Stimulated activated naive CD4-positive, alpha-beta T cell (primary cell): ENCODE measurements at places on chromosomes 3 and 15.

DNA sequence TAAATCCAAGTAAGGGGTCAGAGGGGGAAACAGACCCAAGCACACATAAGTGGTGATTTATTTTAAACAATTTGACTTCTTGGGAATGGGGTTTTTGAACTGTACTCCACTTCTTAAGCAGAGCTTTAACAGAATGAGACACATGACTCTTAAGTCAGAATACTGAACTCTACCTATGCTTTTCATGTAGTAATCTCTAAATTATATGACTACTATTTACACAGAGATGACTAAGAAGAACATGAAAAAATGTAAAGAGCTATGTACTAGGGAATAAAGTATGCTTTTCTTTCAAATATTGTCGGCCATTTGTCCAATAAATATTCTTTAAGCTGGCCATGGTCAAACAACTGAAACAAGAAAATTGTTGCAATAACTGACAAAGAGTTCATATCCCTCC lies 35.2 kb downstream of the TRANK1 start:
- no peak for DNase-seq

GRCh38 chr15:48086576-48086975 lies 34.2 kb upstream of the SLC24A5 start:
- no peak for DNase-seq

- DNase-seq, result no peak
Observed at GRCh38 chr3:39183211-39184080, 8.9 kb downstream of the XIRP1 start.

DNA sequence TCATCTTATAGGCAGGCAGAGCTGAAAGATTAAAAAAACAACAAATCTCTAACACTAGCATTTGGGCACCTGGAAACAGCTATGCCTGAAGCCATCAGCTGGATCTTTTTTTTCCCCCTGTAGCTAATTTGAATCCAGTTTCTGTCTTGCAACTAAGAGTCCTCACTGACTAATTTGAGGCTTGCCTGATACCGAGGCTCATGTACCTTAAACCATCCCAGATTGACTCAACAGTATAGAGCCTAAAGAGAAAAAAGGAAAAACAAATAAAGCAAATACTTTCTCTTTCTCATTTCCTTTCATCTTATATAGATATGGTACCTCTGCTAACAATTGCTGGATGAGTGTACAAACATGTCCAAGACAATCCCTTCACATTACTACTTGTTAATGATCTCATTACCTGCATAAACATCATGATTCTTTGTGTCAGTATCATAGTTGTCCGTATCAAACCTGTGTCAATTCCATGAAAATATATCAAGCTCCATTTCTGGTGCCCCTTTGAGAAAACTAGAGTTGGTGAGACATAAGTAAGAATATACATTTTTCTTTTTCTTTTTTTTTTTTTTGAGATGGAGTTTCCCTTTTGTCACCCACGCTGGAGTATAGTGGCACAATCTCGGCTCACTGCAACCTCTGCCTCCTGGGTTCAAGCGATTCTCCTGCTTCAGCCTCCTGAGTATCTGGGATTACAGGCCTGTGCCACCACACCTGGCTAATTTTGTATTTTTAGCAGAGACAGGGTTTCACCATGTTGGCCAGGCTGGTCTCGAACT lies 43.1 kb downstream of the BHLHE40 start:
- no peak for DNase-seq

DNA sequence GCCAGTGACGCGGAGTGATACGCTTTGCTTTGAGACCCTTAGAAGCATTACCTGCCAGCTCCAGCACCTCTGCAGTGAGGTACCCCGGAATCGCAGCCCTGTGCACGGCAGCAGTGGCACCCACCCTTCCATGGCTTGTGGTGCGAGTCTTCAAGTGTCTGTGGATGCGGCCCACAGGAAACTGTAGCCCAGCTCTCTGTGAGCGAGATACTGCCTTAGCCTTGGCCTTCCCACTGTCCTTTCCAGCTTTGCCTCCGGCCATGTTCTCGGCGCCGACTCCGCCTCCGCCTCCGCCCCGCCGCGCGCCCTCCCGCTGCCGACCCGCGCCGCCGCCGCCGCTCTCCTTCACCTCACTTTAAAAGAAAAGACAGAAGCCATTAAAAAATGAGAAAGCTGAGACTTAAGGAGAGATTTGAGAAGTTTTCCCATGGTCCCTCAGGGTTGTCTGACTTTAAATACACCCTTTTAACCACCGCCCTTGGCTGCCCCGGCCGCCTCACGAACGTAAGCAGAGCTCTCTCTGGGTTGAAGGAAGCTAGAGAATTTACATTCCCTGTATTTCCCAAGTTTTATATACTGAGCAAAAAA lies 78.5 kb upstream of the FAM174B start:
- peak; percentile 43 for DNase-seq

DNA sequence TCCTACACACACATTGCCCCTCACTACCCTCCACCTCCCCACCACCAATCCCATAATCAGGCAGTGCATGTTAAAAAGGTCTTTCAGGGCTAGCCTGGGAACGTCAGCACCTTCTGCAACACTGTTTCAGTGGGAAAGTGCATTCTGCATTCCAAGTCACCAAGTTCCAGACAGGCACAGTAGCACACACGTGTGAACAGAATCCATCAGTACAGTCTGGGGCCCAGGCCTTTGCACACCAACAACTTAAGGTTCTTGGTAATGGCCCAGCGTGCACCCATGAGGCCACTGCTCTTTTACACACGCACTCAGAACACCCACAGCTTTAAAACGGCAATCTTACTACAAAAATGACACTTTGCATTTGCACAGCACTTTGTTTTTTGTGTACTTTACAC lies 1.2 kb downstream of the ANXA2 start:
- no peak for DNase-seq

DNA sequence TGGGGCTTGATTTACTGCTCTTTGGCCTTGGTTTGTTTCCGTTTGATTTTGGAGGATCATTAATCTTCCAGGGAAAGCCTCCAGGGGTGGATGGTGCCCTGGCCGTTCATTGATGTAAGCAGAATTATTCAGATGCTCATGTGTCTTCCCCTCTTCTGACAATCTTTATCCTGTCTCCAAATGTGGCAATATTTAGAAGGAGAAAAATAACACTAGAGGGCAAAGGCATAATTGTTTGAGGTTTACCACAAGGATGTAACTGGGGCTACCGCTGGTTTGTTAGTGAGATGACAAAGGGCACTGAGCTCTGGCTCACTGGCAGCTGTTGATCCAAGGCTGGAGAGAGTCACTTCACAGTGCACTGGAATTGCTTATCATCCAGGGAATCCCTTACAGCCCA lies 18.2 kb upstream of the PLCL2 start:
- DNase-seq, result no peak

DNA sequence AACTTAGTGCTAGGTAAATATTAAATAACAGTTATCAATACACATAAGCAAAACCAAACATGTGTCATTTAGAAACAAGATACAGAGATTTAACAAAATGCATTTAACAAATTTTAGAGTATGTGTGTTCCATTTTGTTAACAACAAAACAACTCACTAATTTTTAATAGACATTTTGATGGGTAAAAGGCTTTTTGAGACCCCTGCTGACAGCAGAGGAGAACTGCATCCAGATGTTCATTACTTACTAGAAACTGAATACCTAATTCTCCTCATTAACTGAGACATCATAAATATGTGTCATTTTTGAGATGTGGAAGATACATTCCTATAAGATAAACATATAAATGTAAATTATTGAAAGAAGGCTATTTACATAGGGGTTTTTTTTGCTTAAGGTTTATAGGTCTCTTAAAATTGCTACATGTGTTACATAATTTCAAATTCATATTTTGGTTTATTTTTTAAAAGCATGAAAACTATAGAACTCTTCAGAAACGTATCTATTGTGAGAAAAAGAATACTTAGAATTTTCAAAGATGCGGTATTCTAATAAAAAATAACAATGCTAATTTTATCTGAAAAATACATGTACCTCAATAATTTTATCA lies 1009.8 kb downstream of the TUSC7 start:
- DNase-seq, result no peak

- DNase-seq, result no peak
Observed at GRCh38 chr3:38458796-38459498, 5.3 kb downstream of the ACVR2B start.

DNA sequence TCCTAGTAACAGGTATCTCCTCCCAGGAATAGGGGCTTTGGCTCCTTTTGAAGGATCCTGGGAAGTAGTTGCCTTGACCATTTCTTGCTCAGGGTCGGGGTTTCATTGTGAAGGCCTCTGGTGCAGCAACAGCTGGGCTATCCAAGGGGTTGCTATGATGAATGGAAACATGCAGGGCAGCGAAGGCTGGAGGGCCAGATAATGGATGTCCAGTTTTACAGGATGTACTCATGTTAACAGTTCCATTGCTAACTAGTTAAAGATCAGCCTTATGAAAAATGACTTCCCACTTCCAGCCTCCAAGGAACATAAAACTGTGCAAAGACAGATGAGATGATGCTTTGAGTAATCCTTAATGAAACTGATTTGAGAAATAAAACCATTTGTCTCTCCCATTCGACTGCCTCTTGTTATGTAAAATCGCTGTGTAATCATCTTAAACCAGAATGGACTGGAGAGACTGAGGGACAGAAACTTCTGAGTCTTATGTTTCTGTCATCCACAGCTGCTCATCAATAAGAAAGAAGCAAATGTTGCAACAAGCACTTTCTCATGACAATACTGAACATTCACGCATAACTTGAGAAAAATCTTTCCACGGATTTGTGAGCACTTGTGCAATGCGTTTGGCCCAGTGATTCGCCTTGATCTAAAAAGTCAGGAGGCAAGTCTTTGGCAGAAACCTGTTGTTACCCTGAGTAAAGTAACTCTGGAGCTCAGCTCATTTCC lies 473.5 kb upstream of the RGMA start:
- no peak for DNase-seq

- no peak for DNase-seq
Observed at GRCh38 chr15:100338247-100338646, 3.5 kb downstream of the ADAMTS17 start.

- DNase-seq, result no peak
Observed at GRCh38 chr15:93286446-93286845, 197.4 kb upstream of the RGMA start.

- no peak for DNase-seq
Observed at GRCh38 chr15:69812861-69813261, 284.9 kb downstream of the TLE3 start.

- DNase-seq, result no peak
Observed at GRCh38 chr15:89787944-89788343, 11.8 kb downstream of the MESP2 start.

- peak; percentile 38 for DNase-seq
Observed at GRCh38 chr15:78067328-78068228, 9.9 kb downstream of the TBC1D2B start.

GRCh38 chr3:97896547-97896946 lies 74.7 kb downstream of the CRYBG3 start:
- DNase-seq, result no peak

- DNase-seq, result peak; percentile 78
Observed at GRCh38 chr15:29270169-29270955, 740 bp upstream of the NSMCE3 start.

GRCh38 chr3:152243301-152243711 lies 25.4 kb upstream of the MBNL1 start:
- DNase-seq, result peak; percentile 66

GRCh38 chr3:13115576-13115910 lies 42.3 kb upstream of the IQSEC1 start:
- DNase-seq, result no peak

- no peak for DNase-seq
Observed at GRCh38 chr3:152930516-152930915, 95.6 kb downstream of the P2RY1 start.

GRCh38 chr3:76552653-76553052 lies 487.2 kb upstream of the ROBO2 start:
- DNase-seq, result no peak

DNA sequence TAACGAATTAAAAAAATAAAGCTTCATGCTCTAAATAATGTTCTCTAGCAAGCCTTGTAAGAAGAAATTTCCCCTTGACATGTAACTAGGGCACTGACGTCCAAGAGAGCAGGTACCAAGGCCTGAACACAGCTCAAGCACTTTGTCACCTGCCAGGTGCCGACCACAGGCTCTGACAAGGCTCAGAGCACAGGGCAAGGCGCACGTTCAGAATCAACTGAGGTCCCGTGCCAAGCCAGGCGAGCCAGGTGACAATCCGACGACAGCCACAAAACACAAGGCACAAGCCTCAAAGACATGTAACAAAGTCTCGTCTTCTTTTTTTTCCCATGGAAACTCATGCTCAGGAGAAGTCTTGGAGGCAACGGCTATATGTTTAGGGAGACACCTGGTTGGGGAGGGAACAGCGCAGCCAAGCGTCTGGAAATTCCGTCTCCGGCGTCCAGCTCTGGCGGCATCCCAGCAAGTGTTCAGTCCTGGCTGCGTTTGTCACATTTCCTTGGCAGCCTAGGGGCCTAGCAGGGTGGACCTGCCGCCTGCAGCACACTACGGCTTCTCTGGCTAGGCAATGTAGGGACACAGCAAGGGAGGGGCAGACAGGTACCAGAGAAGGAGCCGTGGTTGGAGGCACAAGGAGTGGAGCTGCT lies 76.7 kb downstream of the ADAMTS17 start:
- DNase-seq, result no peak

DNA sequence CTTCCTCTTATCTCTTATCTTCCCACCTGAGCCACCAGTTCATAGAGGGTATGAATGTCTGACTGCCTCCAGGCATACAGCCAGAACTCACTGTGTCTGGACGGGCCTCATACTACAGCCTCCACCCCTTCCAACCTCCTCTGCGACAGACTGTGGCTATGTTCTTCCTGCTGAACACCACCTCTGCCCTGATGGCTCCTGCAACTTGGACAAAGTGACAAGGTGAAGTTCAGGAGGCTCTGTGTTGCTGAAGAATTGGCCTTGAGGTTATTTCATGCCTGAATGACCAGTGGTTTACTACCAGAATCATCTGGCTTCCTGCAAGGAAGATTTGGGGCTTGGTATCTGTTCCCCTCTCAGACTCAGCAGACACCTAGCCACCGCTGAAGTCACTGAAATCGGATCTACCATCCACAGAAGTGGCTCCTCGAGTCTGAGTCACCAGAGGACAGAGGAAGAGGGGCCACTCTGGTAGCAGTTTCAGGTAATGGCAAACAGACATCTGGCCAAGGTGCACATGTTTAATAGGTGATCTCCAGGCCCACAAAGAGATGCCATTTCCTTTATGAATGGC lies 14.2 kb upstream of the ULK3 start:
- DNase-seq, result no peak

GRCh38 chr3:128152419-128153155 lies 694 bp upstream of the EEFSEC start:
- DNase-seq, result no peak

GRCh38 chr15:91988071-91988470 lies 134.6 kb downstream of the SLCO3A1 start:
- no peak for DNase-seq

- no peak for DNase-seq
Observed at GRCh38 chr3:33790091-33790490, 8.3 kb upstream of the PDCD6IP start.

GRCh38 chr15:71484080-71484479 lies 326.3 kb upstream of the NR2E3 start:
- DNase-seq, result no peak

DNA sequence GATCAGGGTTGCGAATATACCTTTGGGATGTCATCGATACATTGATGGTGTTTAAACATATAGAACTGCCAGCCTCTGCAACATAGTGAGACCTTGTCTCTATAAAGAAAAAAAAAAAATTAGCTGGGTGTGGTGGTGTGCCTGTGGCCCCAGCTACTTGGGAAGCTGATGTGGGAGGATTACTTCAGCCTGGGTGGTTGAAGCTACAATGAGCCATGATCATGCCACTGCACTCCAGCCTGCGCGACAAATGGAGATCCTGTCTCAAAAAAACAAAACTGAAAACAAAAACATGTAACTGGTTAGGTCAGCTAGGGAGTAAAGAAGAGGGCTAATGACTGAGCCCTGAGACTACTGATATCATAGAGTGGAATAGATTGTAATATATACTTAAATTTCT lies 30.7 kb upstream of the MGA start:
- DNase-seq, result no peak

GRCh38 chr3:108123326-108123725 lies 32.5 kb upstream of the CD47 start:
- DNase-seq, result no peak
